ENCODE measurements at places on chromosomes 5 and 9.

DNA sequence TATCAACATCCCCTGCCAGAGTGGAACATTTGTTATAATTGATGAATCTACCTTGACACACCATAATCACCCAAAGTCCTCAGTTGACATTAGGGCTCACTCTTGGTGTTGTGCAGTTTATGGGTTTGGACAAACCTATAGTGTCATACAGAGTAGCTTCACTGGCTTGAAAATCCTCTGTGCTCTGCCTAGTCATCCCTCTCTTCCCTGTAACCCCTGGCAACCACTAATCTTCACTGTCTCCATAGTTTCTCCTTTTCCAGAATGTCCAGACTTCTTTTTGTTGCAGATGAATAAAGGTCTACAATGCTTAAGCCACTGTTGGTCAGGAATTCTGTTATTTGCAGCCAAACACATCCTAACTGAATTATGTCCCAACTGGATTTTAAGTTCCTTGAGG lies 22.5 kb upstream of the SUB1 start:
- DNase-seq, result no peak

GRCh38 chr9:110509792-110510191 lies 69.7 kb downstream of the SVEP1 start:
- DNase-seq, result no peak

DNA sequence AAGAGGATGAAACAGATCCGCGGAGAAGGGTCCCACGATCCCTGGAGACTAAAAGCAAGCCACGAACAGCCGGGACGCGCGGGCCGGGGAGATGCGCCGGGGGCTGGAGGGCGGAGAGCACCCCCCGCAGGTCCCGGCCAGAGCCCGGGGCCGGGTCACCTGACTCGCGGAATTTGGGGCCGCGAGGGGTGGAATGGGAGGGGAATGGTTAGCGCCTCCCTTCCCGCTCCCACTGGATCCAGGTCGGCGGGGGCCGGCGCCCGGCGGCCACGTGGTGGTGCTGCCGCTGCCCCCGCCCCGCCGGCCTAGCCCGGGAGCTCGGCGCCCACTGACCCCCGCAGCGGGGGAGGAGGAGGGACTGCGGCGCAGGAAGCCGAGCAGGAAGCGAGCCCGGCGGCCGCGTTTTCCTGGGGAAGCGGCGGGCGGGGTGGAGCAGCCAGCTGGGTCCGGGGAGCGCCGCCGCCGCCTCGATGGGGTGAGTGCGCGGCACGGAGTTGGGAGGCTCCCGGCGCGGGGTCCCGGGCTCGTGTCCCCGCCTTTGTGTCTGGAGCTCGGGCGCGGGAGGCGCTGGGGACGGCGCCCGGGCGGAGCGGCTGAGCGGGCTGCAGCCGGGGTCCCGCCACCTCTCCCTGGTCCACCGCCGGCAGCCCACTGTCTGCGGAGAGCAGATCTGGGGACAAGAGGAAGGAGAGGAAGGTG lies at the start of gene RAI14:
Gene RAI14, plus strand, starts transcription at position 328 of the 699 bp plus-strand sequence. CDS start 30,592 bp downstream, outside the sequence.
- no peak for DNase-seq

DNA sequence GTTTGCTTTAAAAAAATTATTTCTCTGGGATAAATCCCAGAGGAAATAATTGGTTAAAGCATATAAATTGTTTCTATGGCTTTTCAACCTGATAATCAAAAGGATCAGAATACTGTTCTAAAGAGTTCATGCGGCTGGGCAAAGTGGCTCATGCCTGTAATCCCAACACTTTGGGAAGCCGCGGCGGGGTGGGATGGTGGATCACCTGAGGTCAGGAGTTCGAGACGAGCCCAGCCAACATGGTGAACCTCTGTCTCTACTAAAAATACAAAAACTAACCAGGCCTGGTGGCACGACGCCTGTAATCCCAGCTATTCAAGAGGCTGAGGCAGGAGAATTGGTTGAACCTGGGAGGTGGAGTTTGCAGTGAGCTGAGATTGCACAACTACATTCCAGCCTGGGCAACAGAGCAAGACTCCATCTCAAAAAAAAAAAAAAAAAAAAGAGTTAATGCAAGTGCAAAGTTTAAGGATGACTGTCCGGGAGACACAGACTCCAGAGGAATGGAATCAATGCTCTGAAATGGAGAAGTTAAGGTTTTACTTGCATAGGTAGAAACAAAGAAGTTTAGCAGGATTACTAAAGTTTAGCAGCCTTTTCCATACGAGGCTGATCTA lies 16.6 kb upstream of the GRHPR start:
- DNase-seq, result no peak
